ENCODE measurements at places on chromosomes 2 and 18. TPM values are rescaled to one million over a fixed set of nuclear protein-coding genes. Genes with fewer than 3 reads are reported as not detected.

The PTPRN gene
- polyA plus RNA-seq, result 0.17 TPM

The KCNK3 gene
- polyA plus RNA-seq, result 1.1 TPM

The MRO gene
- polyA plus RNA-seq, result 0.36 TPM

DNA sequence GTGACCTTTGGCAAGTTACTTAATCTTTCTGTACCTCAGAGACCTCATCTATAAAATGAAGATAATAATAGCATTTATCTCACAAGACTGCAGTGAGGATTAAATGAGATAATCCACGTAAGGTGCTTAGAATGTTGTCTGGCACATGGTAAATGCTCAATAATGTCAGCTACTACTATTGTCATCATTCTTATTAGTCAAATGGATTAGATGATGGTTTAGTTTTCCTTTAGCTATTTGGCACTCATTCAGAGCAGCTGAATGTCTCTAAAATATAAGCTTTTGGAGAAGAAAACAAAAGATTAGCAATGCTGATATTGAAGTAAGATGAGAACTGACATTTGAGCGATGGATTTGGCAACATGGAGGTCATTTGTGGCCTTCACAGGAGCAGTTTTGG is 125.1 kb downstream of the AQP4 start:
- DNase-seq, result no peak

DNA sequence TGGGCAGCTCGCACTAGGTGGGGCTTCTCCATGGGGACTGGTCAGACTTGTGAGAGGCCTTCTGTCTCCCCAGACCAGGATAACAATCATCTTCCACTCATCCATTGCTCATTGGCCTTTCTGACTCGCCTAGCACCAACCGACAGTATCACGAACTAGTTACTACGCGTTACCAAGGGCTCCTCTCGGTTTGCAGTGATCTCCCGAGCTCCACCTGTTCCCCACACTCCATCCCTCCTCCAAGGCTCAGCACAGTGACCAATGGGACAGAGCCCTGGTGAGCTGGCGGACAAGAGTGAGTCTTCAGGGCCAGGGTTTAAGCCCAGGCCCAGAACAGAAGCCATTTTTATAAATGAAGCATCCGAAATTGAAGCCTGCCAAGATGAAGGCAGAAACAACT is 42.8 kb upstream of the SMAD7 start:
- DNase-seq, result no peak

GRCh38 chr2:203997980-203998809 is 61.6 kb downstream of the ICOS start:
- DNase-seq, result no peak

DNA sequence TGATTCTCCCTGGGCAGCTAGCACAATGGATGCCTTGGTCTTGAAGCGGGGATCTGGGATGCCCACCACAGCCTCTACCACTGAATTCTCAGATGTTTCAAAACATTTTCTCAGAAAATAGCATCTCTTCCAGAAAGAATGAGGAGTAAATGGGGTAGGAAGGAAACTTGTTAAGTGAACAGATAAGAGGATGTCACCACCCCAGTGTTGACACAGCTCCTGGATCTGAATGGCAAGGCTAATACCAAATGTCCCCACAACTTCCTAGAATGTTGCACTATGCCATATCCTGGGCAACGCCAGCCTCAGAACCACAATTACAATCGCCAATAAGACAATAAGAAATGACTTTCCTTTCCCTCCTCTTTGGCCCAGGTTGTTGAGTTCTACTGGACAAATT is 177.2 kb downstream of the BCL11A start:
- DNase-seq, result no peak

- DNase-seq, result peak; percentile 62
These were observed 511.2 kb downstream of the METTL4 start for GRCh38 chr18:2060086-2060485.

- no peak for DNase-seq
These were observed 107.2 kb downstream of the COPS8 start for GRCh38 chr2:237192881-237193280.

DNA sequence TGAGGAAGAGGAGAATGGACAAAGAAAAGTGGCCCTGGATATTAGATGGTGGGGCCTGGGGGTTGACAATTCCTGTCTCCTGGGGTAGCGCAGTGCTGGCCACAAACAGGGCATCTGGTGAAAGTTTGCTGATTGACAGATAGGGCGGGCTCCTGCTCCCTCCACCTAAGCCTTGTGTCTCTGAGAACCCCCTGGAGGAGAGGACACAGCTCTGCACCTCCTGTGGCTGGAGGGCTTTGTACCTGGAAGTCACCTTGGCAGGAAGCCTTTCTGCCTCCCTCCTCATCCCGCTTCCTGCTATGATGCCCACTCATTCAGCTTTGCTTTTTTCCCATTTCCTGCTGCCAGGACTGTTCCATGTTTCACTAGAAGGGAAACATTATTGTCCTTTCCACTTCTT is 72.4 kb downstream of the RHOB start:
- no peak for DNase-seq

- no peak for DNase-seq
These were observed 39.4 kb downstream of the MYOM1 start for GRCh38 chr18:3180325-3180724.

The GREB1 gene
- polyA plus RNA-seq, result 9.8 TPM

- DNase-seq, result no peak
These were observed 90.2 kb upstream of the TWSG1 start for GRCh38 chr18:9244376-9244775.

DNA sequence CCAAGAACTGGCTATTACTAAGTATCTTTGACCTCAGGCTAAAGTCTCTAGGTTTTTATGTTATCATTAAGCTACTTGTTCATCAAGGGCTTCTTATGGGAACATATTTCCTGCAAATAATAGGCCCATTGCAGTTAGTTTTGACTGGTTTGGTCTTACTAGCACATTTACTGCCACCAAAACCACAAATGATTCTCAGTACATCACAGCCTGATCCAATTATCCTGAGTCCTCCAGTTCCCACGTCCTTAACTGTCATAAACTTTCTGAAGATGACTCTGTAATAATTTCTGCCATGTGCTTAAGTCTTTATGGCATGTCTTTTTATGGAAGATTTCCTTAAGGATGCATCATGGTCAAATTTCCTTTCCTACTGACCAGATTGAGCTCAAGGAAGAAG is 123.3 kb upstream of the TANK start:
- no peak for DNase-seq

DNA sequence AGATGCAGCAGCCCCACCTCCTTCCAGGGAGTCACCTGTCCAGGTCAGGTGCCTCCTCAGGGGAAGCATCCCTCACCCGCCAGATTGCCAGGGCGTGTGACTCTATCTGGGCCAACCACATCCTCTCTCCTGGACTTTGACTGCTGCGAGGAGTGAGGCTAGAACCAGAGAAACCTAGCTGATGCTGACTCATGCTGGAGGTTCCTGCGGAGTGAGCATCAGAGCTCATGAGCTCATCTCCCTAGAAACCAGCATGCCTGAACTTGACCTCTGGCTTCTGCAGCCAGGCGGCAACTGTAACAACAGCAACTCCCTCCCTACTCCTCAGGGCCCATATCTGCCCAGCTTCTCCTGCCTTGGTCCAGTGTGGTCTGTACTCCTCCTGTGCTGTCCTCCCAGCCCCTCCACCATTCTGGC is 28.3 kb upstream of the NT5DC4 start:
- DNase-seq, result no peak

- no peak for DNase-seq
These were observed 270.8 kb upstream of the NT5C1B start for GRCh38 chr2:18860179-18860578.

Measured in muscle of arm (tissue), 14 donors.